Activated CD8-positive, alpha-beta T cell treated with anti-CD3 and anti-CD28 coated beads, Interleukin-2, amount 10 ng/mL, durations not matched to agents 7 days and 5 days (primary cell): ENCODE measurements at places on chromosomes 7 and 10. TPM values are rescaled to one million over a fixed set of nuclear protein-coding genes. Genes with fewer than 3 reads are reported as not detected.

MEOX2 gene
- total RNA-seq, result not detected

SPDYE1 gene
- not detected for total RNA-seq

STAG3 gene
- 20.6 TPM for total RNA-seq

SLC16A9 gene
- total RNA-seq, result 0.10 TPM

OR13A1 gene
- not detected for total RNA-seq

MORN4 gene
- total RNA-seq, result 1.2 TPM

CHAT gene
- total RNA-seq, result not detected
